ENCODE measurements at places on chromosomes 1 and 21.

- no peak for DNase-seq
Observed at GRCh38 chr21:43269440-43269839, 100.6 kb downstream of the CRYAA start.

DNA sequence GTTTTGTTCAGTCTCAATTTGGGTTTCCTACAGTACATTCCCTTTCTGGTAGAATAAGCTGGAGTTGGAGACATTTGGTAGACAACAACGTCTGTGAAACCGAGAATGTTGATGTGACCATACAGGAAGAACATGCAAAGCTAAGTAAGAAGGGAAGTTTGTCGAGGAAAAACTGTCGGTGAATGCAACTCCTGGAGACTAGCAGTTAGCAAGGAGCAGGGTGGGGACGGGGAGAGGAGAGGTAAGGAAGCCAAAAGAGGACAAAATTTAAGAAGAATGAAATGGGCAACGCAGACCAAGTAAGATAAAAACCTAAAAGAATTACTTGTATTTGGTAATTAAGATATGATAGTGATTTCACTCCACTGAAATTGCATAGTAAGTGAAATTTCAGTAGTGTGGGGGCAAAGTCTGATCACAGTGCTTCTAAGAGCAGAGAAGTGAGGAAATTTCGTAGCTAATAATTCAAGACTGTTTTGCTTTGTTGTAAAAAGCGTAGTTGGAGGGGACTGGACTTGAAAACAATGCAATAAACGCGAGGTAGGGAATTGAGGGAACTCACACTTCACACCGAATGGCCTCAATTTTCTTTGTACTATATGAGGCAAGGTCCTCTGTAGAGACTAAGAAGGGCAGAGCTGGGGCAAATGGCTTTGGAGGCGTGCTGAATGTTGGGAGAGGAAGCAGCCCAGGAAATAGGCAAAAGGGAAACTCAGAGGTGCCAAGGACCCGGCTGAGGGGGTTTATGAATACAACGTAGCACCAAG, 787 bp upstream of the GIPC2 start:
- peak; percentile 41 for DNase-seq

- DNase-seq, result no peak
Observed at GRCh38 chr1:1137256-1138045, 21.6 kb upstream of the C1orf159 start.

GRCh38 chr1:165543532-165544438, at the start of gene LRRC52:
TSS of gene LRRC52 (plus strand) at chr1:165544000. CDS start at chr1:165544297, 297 bp downstream.
- DNase-seq, result peak; percentile 39

DNA sequence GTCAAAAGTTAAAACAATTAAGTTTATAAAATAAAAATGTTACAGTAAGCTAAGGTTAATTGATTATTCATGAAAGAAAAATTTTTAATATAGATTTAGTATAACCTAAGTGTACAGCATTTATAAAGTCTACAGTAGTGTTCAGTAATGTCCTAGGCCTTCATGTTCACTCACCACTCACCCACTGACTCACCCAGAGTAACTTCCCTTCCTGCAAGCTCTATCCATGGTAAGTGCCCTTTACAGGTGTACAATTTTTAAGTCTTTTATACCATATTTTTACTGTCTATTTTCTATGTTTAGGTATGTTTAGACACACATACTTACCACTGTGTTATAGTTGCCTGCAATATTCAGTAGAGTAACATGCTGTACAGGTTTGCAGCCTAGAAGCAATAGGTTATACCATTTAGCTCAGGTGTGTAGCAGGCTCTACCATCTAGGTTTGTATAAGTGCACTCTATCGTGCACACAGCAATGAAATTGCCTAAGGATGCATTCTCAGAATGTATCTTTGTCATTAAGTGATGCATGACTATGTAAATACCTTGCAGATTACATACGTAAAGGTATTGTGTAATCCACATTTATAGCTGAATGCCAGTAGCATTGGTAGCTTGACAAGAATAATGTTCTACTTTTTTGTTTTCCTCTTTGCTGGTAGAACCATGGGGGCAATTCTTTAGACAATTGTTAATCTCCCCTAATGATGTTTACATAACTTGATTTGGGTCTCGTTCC, 35.7 kb upstream of the GPR88 start:
- no peak for DNase-seq

DNA sequence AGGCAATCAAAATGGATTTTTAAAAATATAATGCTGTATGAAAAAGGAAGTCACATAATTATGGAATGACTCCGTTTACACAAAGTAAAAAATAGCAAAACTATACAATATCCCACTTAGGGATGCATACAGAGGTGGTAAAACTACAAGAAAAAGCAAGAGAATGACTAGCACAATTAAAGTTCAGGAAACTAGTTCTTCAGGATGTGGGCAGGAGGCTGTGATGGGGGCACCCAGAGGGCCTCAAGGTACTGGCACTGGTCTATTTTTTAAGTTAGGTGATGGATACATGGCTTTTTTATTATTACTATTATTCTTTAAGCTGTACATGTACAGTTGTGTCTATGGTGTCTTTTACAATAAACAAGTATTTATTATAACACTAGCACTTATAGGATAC, 1.4 kb upstream of the ZC3H12A start:
- no peak for DNase-seq

- no peak for DNase-seq
Observed at GRCh38 chr1:177228693-177229065, 57.9 kb downstream of the BRINP2 start.

- DNase-seq, result no peak
Observed at GRCh38 chr1:53107570-53108322, 34.7 kb downstream of the SLC1A7 start.

DNA sequence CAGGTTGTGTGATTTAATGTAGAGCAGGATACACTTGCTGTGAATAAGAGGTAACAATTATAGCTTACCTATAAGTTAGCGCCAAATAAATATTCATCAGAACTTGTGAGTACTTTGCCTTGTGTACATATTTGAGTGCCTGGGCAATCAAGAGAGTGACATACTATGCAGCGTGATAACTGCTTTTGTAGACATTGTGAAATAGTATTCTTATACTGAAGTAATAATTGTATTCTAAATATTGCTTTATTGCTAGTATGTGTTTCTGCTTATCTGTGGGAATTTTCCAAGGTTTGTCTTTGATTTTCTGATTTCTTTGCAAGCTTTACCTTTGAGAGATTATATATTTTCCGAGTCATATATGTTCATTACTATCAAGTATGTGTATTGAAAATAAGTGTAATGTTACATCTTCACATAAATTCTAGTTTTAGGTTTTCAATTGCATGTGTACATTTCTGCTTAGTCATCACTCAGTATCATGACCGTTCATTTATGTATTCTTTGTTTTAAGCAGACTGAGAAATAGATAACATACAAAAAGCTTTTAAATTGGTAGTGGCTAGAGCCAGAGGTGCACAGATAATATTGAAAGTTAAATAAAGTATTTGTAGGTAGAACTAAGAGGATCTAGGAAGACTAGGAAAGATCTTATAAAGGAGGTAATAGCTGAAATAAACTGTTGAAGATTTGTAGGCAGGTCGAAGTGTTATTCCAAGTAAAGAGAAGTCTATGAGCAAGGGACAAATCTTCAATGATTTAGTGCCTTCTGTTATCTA, 19.5 kb downstream of the USP25 start:
- DNase-seq, result no peak

DNA sequence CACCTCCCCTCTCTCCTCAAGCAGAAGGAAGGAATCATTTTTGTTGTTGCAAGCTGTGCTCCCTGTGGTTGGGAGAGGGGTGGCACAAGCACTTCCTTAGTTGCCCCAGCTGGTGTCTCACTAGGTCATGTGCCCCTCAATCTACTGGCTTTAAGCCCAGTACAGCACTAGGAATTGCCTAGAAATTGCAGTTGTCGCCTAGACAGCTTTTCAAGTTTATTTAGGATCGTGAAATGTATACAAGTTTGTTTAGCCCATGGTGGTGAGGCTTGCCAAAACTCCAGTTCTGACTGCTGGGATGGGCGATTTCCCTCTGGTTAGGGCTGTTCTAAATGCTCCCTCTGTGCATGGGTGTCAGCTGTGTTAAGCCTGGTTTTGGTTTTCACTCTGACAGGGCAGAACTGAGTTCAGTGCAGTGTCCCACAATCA, 126.8 kb upstream of the ZNF644 start:
- no peak for DNase-seq

DNA sequence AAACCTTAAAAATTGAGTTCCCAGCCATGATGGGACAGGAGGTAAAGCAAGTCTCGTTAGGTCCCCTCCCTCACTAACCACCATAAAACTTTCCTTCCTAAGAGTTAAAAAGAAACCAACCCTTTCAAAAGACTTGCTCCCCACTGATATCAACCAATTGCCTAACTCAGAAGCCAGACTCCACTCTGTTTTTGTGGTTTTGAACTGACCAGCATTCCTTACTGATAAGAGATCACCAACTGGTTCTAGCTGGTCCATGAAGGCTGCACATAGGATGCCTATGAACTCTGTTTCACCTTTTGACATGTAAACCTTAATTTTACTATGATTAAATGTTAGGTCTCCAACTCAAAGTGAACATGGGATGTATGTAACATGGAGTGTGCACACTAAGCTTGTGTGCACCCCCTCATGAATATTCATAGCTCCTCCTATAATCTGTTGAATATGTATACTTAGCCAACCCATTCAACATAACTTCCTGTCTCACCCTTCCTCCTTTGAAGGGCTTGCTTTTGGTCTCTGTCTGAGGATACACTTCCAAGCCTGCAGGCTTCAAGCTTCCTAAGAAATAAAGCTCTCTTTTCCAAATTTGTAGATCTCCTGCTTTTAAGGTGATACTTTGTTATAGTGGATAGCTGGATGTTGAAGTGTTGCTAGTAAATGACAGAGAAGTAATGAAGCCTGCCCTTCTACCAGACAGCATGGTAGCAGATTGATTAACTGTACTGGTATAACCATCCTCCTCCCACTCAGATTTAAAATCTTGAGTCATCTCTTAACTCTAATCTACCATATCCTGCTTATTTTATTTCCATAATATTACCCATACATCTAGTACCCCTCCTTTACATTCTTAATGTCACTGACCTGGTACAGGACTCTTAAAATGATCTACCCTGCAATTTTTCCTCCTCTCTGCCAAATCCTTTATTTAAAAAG, 95.6 kb downstream of the ZNF644 start:
- DNase-seq, result no peak

DNA sequence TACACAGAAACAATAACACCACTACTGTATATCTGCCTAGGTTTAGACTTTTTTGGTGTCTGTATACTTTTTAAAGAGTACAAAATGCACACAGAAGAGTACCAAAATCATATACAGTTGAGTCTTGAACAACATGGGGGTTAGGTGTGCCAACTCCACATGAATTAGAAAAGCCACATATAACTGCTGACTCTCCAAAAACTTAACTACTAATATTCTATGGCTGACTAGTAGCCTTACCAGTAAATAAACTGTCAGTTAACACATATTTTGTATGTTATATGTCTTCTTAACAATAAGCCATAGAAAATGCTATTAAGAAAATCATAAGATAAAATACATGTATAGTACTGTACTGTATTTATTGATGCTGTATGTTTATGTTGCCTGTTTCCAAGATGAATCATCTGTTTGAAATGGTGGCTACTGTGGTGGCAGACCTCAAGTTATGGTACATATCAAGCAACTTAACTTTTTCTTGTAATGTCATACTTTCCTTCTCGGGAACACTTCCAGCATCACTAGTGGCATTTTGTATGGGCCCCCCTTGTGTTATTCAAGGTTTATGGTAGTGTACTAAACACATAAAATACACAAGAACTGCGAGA, 71.2 kb downstream of the LHX4 start:
- DNase-seq, result no peak

- no peak for DNase-seq
Observed at GRCh38 chr1:229027622-229028182, 243.2 kb upstream of the RAB4A start.
